NCI-H1694 treated with DMSO at 0.1 percent for 48 hours (cell line): ENCODE measurements at places on chromosomes 12 and 14.

DNA sequence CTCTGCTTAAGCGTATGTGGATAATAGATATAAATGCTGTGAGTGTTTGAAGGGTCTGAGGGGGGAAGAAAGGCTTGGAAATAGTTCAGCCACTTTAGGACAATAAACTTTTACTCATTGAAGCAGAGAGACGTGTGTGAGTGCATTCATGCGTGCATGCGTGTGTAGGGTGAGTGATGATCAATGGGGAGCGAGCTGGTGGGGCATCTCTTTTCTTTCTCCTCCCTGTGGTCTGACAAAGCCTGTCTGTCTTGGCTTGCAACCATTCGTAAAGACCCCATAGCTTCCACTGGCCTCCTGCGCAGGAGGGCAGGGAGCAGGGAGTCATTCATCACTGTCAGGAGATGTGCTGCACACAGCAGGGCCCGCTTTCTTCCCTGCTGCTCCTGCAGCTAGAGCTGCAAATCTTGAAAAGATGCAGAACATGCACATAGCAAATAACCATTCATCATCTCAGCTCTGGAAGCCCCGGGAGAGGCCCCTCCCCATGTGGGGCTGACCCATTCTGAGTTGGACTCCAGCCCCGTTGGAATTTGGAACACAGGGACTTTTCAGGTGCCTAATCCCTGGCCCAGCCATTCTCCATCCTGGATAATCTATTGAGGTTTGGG lies 223.2 kb downstream of the PPM1H start:
- DNase-seq: no peak

- no peak for DNase-seq
Measured at GRCh38 chr12:42871816-42872215, 282.3 kb upstream of the PRICKLE1 start.

DNA sequence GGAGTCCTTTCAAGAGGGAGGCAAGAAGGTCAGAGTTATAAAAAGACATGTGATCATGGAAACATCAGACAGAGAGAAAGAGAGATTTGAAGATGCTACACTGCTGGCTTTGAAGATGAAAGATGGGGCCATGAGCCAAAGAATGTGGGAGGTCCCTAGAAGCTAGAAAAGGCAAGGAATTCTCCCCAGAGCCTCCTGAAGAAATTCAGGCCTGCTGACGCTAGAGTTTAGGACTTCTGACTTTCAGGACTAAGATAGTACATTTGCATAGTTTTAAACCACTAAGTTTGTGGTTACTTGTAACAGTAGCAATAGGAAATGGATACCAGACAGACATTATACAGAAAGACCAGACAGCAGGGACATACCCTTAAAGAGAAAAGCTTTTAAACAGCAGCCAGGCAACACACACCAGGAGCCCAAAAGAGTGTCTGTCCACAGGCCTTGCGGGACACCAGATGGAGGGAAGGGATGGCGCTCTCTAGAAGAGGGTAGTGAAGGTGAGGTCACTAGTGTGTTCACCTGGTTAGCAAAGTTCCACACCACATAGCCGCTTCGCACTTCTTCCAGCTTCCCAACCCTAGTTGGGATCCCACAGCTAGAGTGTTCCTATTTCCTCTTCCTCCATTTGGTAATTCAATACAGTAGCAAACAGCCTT lies 29.7 kb upstream of the CEBPE start:
- no peak for DNase-seq

GRCh38 chr12:25757037-25757665 lies 201.3 kb upstream of the RASSF8 start:
- DNase-seq: no peak

DNA sequence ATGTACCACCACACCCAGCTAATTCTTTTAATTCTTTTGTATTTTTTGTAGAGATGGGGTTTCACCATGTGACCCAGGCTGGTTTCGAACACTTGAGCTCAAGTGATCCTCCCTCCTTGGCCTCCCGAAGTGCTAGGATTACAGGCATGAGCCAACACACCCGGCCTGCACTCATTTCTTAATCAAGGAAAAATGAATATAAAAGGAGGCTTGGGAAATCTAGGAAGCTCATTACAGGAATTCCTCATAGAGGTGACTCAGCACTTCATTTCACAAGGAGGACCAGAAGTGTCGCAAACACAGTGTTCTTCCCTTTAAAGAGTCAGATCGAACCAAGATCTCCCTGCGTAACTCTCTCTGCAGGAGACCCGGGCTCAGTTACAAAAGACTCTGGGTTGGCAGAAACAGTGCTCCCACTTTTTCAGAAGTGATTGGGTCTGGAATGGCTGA lies 30.3 kb downstream of the NFKBIA start:
- no peak for DNase-seq

DNA sequence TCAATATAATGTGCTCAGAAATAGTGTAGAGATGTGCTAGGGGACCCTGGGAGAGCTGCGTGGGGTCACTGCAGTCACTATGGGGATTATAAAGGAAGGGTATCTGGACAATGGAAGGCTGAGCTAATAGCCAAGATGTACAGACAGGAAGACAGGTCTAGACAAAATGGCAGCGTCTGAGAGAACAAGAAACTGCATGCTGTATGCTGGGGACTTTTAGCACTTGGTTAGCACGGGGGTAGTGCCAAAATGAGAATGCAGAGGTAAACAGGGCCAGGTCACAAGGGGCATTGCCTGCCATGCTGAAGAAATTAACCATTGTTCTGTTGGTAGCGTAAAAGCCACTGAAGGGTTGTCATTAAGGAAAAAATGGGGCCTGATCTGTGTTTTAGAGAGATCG lies 308.2 kb downstream of the EMP1 start:
- no peak for DNase-seq

GRCh38 chr14:94615823-94616570 lies 3.8 kb downstream of the SERPINA3 start:
- DNase-seq: no peak

GRCh38 chr12:63844391-63845341 lies at the start of gene SRGAP1:
SRGAP1 (plus strand) TSS chr12:63844700; CDS start chr12:63844817, 117 bp downstream.
- DNase-seq: peak; percentile 12

DNA sequence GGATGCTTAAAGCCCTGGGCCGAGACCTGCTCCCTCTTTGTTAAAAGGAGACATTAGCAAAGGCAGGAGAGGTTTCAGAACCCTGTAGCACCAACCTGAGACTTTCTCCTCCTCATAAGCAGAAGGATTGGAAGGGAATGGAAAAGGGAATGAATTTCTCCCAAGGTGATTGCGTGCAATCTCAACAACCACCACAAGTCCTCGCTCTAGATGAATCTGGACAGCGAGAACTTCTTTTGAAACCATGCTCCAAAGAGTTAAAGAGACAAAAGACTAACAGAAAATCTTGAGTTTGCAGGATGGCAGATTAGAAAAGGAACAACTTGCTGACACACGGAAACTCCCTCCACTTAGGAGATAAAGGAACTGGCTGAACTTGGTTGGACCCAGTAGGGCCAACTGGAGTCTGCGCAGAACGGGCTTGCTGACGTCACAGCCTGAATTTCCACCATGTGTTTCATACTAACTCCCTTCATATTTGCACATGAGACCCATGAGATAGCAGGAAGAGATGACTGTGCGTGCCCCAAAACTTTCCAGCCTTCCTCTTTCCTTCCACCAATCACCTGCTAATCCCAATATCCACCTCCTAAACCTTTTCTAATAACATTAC lies 137.0 kb downstream of the PTPN11 start:
- DNase-seq: no peak

GRCh38 chr12:88453323-88453722 lies 126.9 kb downstream of the KITLG start:
- DNase-seq: no peak

DNA sequence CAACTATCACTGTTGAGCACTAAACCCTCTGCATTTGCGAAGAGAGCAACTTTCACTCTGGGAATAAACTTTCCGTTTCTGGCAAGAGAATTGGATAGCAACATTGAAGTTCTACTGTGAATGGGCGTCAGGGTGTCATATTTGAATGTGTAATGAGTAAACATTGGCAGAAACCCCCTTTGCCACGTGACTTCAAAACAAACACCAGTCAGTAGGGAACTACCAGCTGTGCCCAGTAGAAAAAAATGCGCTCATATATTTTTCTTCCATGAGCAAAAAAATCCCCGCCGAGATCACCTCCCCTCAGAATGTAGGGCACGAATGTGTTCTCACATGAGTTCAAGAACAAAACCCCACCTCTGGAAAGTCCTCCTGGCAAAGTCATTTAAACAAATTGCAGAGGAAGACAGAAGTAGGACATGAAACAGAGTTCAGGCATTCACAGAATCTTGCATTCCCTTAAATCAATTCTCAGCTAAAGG lies 80.6 kb downstream of the BTG1 start:
- peak; percentile 78 for DNase-seq

GRCh38 chr12:979349-979748 lies 11.7 kb upstream of the ERC1 start:
- DNase-seq: no peak

DNA sequence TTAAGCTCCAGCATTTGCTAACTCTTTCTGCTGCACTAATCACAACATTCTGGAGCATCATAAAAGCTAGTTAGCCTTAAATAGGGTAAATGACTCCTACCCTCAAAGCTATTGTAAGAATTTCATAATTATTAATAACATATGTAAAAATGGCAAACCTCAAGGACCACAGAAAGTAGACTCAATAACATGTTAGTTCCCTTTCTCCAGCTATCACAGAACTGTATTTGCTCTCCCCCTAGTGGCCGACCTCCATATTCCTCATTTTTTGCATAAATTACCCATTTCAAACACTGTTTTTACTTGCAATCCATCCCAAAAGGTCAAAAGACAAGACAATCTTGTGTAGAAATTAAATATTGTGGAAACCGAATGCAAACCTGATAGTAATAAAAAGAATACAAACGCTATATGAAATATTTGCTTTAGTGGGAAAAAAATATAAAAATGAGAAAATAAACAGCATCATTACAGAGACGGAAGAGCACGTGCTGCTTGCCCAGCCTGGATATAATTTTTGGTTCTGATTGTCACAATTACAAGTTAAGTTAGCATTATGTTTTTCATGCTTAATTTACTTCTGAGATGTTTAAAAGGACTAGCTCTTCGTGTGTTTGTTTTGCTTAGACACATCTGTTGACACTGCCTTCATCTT lies 97.9 kb downstream of the RERGL start:
- peak; percentile 49 for DNase-seq

DNA sequence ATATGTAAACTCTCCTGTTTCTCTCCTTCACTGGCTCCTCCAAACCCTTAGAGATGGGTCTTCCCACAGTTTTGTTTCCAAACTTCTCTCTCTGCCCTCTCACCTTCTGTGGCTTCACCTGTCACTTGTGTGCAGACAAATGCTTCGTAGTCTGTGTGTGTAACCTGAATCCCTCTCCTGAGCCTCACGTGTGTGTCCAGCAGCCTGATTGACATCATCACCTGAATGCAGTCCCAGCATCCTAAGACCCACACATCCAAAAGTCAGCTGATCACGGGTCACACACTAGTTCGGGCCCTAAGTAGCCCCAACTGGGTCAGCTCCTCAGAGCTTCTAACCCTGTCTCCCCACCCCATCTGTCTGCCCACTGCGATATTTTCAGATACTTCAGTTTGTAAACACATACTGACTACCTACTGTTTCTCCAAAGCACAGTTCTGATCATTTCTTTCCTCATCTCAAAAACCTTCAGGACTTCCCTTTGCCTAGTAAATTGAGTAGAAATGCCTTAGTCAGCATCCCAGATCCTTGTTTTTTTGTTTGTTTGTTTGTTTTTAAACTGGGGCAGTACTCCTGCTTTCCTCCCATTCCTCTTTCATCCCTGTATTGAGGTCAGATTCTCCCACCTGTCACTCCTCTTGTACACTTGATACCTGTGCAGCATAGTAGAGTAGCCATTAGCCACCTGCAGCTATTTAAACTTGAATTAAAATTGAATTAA lies 23.7 kb downstream of the FNTB start:
- DNase-seq: no peak

GRCh38 chr12:100798286-100799160 lies 3.9 kb downstream of the ANO4 start:
- no peak for DNase-seq

DNA sequence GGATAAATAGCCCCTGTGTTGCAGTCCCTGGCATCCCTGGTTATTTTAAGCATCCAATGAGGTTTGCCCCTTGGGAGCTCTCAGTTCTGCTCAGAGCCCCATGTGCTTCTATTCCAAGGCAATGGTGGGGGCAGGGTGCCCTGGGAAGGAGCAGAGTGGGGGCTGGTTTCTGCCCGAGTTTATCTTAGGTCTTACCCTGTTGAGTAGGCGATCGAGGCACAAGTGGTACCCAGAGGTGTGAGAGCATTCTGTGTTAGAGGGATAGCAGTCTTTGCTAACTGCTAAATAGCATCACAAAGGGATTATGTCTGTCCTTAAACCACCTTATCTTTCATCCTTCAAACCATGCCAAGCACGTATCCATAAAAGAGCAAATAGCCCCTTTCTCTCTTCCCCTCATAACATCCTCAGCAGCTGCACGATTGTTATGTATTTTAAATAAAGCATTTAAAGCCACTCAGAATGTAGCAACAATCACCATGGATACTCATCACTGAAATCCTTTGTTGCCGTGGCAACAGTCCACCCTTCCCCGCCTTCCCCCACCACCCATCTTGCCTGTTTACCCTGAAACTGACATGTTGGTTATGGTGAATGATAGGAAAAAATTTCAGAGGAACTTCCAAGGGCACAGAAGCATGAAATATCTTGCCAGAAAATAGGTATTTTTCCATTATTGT lies 139.3 kb downstream of the PTPN11 start:
- peak; percentile 3 for DNase-seq

DNA sequence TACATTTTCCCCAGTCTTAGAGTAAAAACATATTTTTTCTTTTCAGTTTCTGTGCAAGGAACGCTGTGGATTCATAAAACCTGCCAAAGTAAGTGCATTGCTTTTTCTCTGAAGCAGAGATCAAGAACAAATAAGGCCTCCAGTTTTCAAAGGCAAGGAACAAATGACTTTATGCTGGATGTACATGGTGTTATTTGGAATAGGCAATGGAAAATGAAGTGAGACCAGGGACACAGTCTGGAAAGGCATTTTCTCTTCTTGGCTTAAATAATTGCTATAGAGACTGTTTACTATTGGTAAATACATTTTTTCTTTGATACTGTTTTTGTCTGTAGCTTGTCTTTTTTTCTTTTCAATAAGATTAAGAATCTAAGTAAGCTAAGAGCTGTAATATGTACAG lies 725.9 kb upstream of the MDGA2 start:
- DNase-seq: no peak

GRCh38 chr12:52682938-52683574 lies 2.8 kb upstream of the KRT1 start:
- no peak for DNase-seq

GRCh38 chr14:81449576-81449975 lies 49.5 kb upstream of the STON2 start:
- DNase-seq: no peak

DNA sequence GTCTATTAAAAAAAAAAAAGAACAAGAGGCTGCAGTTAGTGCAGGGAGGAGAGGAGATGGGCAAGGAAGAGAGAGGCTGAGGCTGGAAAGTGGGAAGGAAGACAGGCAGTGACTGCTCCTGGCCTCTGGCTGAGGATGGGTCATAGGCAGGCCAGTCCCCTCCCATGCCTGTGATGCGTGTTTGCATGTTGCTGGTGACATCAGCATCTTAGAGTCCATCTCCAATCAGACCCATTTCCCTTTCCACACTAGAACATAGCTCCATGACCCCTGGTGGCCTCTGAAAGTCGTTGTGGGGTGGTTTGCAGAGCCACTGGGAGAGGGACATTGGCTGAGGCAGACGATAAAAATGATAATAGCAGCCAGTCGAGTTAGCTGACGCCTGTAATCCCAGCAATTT lies 132.9 kb downstream of the PTPN11 start:
- no peak for DNase-seq
